Activated CD4-positive, alpha-beta T cell treated with anti-CD3 and anti-CD28 coated beads for 1 hour (primary cell): ENCODE measurements at places on chromosomes 16 and 17.
A peak's percentile ranks its signal among the peaks of the same experiment; 100 is the strongest.

DNA sequence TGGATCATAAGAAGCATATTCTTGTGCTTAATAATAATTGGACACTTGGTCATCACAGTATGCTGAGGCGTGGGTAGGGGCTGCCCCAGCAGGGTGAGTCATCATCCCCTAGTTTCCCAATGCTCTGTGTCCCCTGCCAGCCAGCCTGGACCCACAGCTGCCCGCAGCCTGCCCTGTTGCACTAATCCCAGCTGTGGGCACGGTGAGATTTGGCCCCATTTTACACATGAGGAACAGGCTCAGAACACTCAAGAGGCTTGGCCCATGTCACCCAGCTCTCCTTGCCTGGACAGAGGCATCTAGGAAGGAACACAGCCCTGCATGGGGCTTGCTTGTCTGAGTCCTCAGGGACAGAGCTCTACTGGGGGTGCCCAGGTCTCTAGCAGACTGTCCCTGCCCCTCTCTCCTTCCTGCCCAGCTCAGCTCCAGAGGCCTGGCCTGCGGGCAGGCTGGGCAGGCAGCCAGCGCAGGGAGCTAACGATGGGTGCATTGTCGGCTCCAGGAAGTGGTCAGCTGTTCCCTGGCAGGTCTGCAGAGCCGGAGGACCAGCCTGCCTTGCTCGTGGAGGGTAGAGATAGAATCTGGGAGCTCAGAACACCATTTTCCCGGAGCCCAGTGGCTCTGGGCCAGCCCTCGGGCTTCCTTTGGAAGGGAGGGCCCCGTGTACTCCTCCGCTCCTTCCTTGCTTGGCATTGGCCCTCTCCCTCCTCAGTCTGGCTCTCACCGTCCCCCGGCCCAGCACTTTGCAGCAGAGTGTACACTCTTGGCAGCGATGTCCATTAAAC is 189.4 kb downstream of the RAB11FIP4 start:
- no peak for DNase-seq

DNA sequence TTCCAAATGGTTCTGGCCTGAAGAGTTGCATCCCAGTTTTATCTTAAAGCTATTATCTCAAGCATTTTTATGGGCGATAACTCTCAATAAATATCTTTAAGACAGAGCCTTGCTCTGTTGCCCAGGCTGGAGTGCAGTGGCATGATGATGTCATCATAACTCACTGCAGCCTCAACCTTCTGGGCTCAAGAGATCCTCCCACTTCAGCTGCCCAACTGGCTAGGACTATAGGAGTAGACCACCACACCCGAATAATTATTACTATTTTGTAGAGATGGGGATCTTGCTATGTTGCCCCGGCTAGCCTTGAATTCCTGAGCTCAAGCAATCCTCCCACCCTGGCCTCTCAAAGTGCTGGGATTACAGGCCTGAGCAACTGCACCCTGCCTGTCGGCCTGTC is 26.1 kb upstream of the CYTH1 start:
- DNase-seq = no peak

GRCh38 chr16:83453977-83454376 is 353.8 kb upstream of the HSBP1 start:
- DNase-seq = no peak

DNA sequence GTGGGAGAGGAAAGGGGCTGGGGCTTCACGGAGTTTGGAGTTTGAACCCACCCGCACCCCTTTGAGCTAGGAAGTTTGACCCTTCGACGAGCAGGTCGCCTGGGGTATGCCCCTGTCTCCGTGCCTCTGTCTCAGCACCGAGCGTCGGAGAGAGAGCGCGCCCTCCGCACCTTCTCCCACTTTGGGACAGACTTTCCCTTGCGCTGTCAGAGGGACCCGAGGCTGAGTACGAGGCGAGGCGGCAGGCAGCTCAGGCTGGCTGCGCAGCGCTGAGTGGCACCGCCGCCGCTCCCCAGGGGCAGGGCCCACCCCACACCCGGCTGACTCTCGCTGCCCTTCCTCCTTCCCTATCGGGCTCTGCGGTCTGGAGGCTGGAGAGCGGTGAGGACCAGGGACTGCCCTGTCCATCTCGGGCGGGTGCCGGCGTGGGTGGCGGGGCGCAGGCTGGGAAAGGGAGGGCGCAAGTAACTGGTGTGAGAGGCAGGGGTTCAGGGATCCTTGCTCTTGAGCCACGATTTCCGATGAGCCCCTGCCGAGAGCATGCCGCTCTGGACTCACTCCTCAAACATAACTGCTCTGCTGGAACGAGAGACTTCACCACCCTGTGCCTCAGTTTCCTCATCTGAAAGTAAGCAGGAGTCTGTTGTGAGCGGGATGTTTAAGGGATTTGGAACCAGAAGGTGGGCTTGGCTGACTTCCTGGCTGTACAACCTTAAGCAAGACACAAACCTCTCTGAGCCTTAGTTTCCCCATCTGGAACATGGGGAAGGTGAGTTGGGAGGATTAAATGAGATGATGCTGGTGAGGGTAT is 981 bp downstream of the BEAN1 start:
- DNase-seq = no peak

- peak; percentile 81 for DNase-seq
Observed at GRCh38 chr17:82496529-82497434, 22.8 kb upstream of the FOXK2 start.

DNA sequence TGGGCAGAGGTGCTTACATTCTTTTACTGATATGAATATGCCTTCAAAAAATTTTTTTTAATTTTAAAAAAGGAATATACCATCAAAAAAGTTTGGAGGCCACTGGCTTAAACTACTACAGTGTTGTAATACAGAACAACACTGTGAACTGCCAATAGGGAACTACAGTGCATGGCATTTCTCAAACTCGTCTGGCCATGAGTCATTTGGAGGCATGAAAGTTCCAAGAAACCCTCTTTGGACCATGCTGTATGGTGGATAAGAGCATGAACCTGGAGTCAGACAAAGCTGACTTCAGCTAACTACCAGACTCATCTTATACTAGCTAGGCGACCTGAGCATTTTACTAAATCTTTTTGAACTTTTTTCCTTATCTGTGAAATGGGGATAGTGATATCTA is 9.2 kb upstream of the NF1 start:
- no peak for DNase-seq

- DNase-seq = no peak
Observed at GRCh38 chr16:73047536-73048291, at the start of gene ZFHX3. Gene ZFHX3 (minus strand): TSS chr16:73048128. CDS start chr16:72960145, 87,983 bp downstream.

DNA sequence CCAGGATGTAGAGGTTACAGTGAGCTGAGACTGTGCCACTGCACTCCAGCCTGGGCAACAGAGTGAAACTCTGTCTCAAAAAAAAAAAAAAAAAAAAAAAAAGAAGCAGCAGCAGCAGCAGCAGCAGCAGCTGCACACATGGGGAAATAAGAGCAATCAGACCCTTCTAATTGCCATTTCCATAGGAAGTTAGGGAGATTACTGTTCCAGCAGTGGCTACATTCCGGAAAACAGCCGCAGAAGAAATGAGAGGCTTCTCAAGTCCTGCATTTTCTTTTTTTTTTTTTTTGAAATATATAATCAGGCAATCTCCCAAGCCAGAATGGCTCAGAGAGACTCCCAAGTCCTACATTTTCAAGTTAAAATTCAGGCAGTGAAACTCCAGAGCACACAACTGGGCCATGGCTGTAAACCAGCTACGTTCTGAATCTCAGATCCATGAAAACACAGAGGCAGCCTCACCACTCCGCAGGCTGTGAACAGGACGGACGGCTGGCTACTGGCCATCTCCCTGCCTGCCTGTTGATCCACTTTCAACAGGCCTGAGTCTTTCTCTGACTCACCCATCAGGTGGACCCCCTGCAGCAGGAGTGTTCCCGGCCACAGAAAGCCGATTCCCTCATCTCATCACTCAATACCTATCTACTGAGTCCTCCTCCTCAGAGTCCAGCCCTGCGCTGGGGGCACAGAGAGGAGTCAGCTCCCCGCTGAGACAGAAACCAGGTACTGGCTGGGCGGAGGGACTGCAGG is 15.0 kb downstream of the TRPV1 start:
- DNase-seq = no peak

DNA sequence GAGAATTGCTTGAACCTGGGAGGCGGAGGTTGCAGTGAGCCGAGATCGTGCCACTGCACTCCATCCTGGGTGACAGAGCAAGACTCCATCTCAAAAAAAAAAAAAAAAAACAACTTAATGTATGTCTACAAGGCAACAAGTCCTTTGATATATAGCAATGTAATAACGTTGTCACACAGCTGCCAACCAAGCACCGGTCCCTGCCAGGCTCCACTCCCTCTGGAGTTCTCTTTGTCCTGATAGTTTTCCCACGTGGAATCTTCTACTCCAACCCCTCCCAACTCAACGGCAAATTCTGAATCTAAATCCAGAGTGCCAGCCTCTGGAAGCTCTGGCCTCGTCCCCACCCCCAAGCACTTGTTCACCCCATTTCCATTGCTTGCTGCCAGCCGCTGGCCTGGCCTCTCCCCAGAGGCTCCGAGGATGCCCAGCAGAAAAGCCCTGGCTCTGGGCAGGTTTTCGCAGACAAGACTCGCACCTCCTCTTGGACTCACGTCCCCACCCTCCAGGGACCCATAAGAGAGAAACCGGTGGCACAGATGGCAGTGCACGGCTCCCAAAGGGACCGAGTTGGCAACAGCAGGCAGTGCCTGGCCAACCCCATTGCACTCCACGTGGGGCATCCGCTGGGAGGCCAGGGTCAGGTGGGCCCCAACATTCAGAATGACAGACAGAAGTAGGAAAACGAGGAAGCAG is 15.9 kb upstream of the CBX2 start:
- DNase-seq = no peak

DNA sequence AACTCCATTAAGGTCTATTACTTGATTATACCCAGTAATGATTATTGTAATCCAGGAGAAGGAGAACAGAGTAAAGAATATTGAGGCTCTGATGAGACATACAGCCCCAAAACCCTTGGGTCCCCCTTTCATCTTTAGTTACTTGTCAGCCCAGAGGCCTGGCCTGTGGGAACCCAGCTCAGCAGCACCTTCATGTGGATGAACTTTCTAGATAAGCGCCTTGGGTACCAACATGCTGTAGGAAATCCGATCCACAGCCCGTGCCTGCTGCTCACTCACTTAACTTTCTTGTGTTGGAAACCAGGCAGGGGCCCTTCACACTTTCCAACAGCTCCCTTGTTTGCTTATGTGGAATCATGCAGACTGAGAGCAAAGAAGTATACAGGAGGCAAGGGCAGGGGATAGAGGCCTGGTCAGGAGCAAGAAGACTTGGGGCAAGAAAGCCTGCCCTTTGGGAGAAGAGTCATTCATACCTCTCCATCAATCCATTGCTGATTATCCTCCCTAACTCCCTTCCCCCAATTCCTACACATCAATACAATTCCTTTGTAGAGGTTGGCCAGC is 64.0 kb upstream of the SOX9 start:
- DNase-seq = no peak

- no peak for DNase-seq
Observed at GRCh38 chr16:2195322-2196161, 863 bp downstream of the CASKIN1 start.

GRCh38 chr17:42517516-42517915 is 18.5 kb upstream of the NAGLU start:
- peak; percentile 74 for DNase-seq

- DNase-seq = no peak
Observed at GRCh38 chr17:27386206-27387075, 69.8 kb upstream of the KSR1 start.

GRCh38 chr17:18850679-18851078 is 7.3 kb upstream of the PRPSAP2 start:
- DNase-seq = no peak

DNA sequence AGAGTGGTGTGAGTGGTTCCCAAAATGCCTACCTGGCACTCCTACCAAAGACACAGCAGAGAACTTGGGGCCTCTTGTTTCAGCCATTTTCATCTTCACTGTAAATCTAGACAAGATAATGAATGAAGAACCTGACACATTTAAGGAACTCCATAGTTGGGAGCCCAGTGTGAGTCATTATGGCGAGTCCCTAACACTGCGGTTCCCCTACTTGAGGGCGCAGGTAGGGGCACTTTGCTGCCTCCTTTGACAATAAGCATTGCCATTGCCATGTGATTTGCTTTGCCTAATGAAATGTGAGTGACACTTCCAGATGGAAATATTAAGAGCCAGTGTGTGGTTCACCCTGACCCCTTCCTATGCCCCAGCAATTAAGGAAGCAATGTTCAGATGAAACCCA is 517.6 kb downstream of the MAF start:
- DNase-seq = no peak

GRCh38 chr16:85181739-85182129 is 69.5 kb upstream of the CIBAR2 start:
- DNase-seq = no peak

DNA sequence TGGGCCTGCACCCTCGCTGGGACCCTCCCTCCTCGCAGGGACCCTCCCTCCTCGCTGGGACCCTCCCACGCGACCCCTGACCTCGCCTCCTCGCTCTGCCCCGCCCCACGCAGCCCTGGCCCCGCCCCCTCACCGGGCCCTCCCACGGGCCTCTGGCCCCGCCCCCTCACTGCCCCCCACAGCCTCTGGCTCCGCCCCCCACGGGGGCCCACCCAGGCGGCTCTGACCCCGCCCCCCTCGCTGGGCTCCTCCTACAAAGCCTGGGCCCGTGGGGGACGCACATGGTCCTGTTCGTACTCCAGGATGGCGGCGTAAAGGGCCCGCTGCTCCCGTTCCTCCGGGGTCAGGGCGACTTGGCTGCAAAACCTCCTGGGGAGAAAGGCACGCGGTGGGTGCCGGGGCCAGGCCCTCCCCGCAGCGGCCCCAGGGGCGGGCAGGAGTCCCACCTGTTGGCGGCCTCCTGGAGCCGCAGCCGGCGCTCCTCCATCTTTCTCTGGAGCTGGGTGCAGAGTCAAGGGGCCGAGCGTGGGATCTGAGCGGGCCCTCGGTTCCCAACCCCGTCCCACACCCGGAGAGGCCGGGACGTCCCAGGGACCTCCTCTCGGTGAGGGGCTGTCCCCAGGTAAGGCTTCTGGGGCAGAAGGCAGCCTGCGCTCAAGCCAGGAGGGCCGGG is 9.0 kb downstream of the VPS9D1 start:
- DNase-seq = peak; percentile 54

GRCh38 chr17:77495575-77495974 is 354.8 kb downstream of the SEC14L1 start:
- no peak for DNase-seq

- DNase-seq = no peak
Observed at GRCh38 chr16:15460601-15461000, 26.2 kb downstream of the BMERB1 start.

DNA sequence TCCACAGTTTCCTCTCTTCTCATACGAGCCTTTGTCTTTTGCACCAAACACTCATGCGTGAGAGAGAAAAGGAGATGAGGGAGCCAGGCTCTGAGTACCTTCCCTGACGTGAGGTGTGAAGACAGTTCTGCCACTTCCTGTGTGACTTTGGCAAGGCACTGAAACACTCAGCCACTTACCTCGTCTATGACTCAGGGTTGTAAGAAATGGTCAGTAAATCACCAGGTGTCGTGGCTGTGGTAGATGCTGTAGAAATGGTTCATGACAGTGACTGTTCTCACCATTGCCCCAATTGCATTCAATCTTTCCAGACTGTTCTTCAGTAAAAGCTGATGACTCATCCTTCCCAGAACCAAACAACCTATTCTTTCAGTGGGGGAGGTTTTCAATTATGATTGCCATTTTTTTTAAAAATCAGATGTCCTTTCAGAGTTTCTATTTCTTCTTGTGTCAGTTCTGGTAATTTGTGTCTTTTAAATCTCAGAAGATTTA is 49.2 kb upstream of the CBFA2T3 start:
- DNase-seq = no peak

DNA sequence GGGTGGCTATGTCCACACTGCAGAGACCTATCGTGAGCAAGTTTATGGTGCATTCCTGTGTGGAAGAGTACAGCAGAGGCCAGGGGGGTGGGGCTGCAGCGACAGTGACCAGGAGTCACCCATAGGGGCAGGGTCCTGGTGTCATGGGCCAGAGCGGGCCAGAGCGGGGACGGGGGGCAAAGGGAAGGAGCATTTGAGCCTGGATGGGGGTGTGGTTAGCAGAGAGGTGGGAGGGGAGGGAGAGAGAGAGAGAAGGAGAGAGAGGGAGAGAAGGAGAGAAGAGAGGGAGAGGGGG is 17.8 kb downstream of the JPH3 start:
- no peak for DNase-seq
